Stimulated activated memory B cell treated with anti-CD40 and anti-IgM and Interleukin-4, amounts not matched to agents 10 μg/mL and 1 μg/mL and 100 μg/mL, for 72 hours (primary cell): ENCODE measurements at places on chromosomes 12 and 14.

- peaks cover 5% of the 10 kb centered on the region for H3K36me3 ChIP-seq
- H3K4me1 ChIP-seq, result no peaks in the 10 kb centered on the region
- no peak overlapping the region for H3K27ac ChIP-seq
These were observed 62.9 kb upstream of the VSX2 start for GRCh38 chr14:74176400-74176793.

GRCh38 chr14:23528555-23528954 is 23.0 kb downstream of the ZFHX2 start:
- no peak for ATAC-seq
- peak overlapping the region; percentile 55 for H3K27ac ChIP-seq
- H3K36me3 ChIP-seq, result no peaks in the 10 kb centered on the region
- H3K4me1 ChIP-seq, result no peaks in the 10 kb centered on the region
- H3K27me3 ChIP-seq, result no peaks in the 10 kb centered on the region

DNA sequence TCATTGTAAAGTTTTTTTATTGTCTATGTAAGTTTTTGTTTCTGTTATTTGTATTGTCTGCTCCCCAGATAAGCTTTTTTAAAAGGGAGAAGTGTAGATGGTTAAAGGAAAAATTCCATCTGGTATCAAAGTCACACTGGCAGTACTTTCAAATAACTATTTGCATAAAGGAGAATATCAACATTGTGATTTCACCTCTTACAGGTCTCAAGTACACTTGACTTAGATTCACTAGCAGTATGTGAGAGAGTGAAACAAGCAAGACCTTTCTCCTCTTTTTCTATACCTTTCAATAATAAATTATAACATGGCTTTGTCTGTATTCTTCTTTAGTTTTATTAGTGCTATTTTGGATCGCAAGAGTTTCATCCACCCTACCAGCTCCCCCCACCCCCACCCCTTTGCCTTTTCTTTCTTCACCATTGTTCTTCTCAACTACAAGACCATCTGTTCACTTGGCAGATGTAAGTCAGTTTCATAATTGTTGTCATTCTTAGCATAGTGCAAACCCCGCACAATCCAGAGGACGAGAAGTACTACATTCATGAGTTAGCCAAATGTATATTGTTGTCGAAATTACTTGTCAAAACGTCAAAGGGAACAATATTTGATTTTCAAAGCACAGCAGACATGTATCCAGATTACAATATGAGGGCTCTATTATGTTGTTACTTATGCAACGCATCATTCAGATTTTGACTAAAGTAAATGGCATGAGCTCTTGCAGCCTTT is 602.7 kb upstream of the FLRT2 start:
- no peak overlapping the region for H3K4me3 ChIP-seq
- H3K27me3 ChIP-seq, result no peaks in the 10 kb centered on the region
- H3K4me1 ChIP-seq, result no peaks in the 10 kb centered on the region
- H3K36me3 ChIP-seq, result no peaks in the 10 kb centered on the region
- ATAC-seq, result no peak
- no peak overlapping the region for H3K27ac ChIP-seq

DNA sequence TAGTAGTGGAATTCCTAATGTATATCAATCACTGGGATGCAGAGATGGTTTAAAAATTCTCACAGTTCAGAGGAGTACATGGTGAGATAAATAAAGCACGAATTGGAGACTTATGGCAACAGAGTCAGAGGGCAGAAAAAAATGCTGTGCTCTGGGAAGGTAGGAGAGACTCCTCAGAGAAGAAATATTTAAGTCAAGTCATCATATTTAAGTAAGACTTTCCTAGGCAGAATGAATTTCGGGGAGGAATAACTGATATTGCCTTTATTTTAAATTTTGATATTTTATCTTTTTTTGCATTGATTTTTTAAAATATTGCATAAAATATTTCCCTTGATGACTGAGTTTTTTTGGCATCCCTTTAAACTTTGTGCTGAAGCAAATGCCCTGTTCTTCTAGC is 67.4 kb downstream of the OTOGL start:
- H3K4me3 ChIP-seq, result no peak overlapping the region
- ATAC-seq, result no peak
- H3K27me3 ChIP-seq, result no peaks in the 10 kb centered on the region
- no peaks in the 10 kb centered on the region for H3K36me3 ChIP-seq

DNA sequence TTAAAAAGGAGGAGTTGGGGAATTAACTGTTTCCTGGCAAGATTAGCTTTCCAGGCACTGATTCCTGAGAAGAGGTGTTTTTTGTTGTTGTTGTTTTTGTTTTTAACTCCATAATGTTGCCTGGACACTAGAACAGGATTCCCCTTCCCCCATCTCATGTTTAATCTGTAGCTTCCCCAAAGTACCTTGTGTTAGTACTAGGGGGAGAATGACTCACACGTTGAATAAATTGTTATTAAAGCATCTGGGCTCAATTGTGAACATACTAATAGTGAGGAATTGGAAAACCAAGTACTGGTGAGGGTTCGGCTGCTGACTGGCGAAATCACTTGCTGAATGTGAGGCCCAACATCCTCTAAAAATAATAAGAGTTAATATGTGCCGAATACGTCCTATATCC is 1.3 kb upstream of the GNG2 start:
- H3K36me3 ChIP-seq, result no peaks in the 10 kb centered on the region
- no peaks in the 10 kb centered on the region for H3K27me3 ChIP-seq
- no peak overlapping the region for H3K4me3 ChIP-seq
- no peak overlapping the region for H3K27ac ChIP-seq
- no peak for ATAC-seq

DNA sequence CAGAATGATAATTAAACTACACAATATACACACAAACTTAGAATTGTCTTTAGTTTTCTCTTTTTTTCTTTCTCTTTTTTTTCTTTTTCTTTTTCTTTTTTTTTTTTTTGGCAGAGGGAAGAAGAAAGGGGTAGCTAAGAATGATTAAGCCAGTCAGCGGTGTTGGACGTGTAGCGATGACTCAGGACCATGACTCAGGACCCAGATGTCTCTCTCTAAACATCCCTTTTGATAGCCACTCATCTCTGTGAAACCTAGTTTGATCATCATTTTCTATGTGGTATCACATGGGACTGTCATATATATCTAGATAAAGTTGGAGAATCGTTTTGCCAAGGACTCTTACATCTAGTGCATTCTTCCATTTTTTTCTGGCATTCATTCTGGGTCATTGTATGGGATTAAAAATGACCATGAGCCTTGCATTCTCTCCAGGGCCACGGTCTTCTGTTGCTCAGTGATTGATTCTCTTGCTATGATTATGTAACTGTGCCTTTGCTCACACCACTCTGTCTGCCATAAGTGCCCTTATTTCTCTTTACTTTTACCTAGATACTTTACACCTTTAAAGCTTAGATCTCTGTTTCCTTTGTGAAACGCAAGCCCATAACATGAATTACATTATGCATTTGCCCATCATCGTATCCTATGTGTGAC is 26.6 kb upstream of the NRXN3 start:
- H3K4me3 ChIP-seq, result no peak overlapping the region
- no peaks in the 10 kb centered on the region for H3K36me3 ChIP-seq
- no peak for ATAC-seq

GRCh38 chr14:69682621-69683263 is 71.3 kb downstream of the SUSD6 start:
- no peaks in the 10 kb centered on the region for H3K27me3 ChIP-seq
- no peak for ATAC-seq
- no peak overlapping the region for H3K4me3 ChIP-seq
- H3K4me1 ChIP-seq, result peaks cover 68% of the 10 kb centered on the region
- H3K36me3 ChIP-seq, result peaks cover 25% of the 10 kb centered on the region

DNA sequence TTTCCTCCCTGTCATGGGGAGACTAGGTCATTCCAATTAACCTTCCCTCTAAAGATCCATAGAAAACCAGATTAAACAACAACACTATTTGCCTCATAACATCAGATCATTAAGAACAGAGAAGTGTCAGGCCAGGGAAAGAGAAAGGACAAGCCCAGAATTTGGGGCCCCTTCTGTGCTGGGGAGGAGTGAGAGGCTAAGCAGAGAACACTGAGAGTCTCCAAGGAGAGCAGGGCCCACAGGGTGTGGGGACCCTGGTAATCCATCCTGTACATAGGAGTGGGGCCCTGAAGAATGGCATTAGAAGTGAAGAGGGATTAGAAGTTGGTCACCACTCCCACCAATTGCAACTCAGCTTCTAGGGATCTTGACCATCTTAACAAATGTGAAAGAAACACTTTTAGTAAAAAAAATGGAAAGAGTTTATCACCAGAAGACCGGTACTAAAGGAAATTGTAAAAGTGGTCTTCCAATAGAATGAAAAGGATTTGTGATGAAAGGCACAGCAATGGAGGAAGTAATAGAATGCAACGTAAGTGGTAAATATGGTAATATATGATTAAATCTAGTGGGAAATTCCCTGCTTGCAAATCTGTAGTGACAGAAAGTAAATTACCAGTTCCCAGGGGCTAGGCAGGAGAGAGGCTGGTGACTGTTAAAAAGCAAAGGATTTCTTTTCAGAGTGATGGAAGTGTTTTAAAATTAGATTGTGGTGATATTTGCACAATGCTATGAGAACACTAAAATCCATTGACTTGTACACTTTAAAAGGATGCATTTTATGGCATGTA is 14.0 kb upstream of the TMTC1 start:
- no peak for ATAC-seq
- peaks cover 8% of the 10 kb centered on the region for H3K27me3 ChIP-seq
- no peaks in the 10 kb centered on the region for H3K4me1 ChIP-seq
- H3K27ac ChIP-seq, result no peak overlapping the region
- no peak overlapping the region for H3K4me3 ChIP-seq

GRCh38 chr12:123757561-123757960 is 4.5 kb upstream of the DNAH10 start:
- H3K27ac ChIP-seq, result no peak overlapping the region
- H3K36me3 ChIP-seq, result peaks cover 29% of the 10 kb centered on the region
- no peak for ATAC-seq
- peaks cover 2% of the 10 kb centered on the region for H3K4me1 ChIP-seq
- no peak overlapping the region for H3K4me3 ChIP-seq

DNA sequence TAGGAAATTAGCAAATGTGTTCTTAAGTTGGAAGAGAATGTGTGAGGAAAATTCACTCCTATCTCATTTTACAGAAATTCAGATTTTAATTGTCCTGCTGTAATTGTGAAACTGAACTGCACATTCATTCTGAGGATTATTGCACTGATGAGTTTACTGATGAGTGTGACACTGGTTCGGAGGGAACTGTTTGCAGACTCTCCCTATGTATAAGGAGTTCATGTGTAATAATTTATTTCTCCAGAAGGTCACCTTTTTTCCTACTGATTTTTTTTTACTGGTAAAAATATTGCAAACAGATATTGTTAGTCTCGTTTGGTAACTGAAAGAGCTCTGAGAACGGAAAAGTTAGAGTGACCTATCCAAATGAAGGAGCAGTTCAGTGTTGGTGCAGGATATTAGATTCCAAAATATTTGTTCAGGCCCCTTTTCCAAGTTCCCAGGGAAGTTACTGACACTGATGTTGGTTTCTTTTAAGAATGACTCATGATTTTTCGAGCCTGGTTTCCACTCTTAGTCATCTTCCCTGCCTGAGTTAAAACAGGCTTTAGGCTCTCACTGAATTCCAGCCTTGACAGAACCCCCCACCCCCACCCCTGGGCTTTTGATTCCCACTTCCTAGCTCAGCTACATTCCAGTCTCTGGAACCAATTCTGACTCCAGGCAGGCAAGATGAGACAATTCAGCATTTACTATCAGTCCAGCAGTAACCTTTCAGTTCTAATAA is 18.4 kb downstream of the ANO6 start:
- peak overlapping the region; percentile 13 for H3K27ac ChIP-seq
- H3K4me3 ChIP-seq, result no peak overlapping the region
- no peak for ATAC-seq
- H3K36me3 ChIP-seq, result peaks cover 12% of the 10 kb centered on the region

- peaks cover 44% of the 10 kb centered on the region for H3K4me1 ChIP-seq
- ATAC-seq, result peak; percentile 99
- peak overlapping the region; percentile 50 for H3K4me3 ChIP-seq
- peaks cover 19% of the 10 kb centered on the region for H3K36me3 ChIP-seq
These were observed 22.3 kb downstream of the GALNT6 start for GRCh38 chr12:51368640-51369517.
